ENCODE measurements at places on chromosomes 2 and 18. TPM values are rescaled to one million over a fixed set of nuclear protein-coding genes. Genes with fewer than 3 reads are reported as not detected.

The RFTN2 gene
- total RNA-seq, result 5.5 TPM

The CPLX4 gene
- total RNA-seq, result not detected

The MYOM1 gene
- 0.91 TPM for total RNA-seq

The LYPD6B gene
- not detected for total RNA-seq

The GPD2 gene
- total RNA-seq, result 54.9 TPM

The ASB3 gene
- 31.8 TPM for total RNA-seq

The SLC30A3 gene
- 0.32 TPM for total RNA-seq

The POTEJ gene
- not detected for total RNA-seq

The ERMN gene
- not detected for total RNA-seq

The RAX gene
- not detected for total RNA-seq

The PID1 gene
- total RNA-seq, result 0.46 TPM

The FECH gene
- total RNA-seq, result 59.9 TPM

The GMCL1 gene
- total RNA-seq, result 9.4 TPM

The TMEM178A gene
- total RNA-seq, result not detected

The MMADHC gene
- 243 TPM for total RNA-seq

The SCYGR4 gene
- total RNA-seq, result not detected

The NFU1 gene
- total RNA-seq, result 43.9 TPM

The SERPINB13 gene
- total RNA-seq, result not detected
